Posterior cingulate gyrus (tissue), 11 donors: ENCODE measurements at places on chromosomes 7 and 10.

DNA sequence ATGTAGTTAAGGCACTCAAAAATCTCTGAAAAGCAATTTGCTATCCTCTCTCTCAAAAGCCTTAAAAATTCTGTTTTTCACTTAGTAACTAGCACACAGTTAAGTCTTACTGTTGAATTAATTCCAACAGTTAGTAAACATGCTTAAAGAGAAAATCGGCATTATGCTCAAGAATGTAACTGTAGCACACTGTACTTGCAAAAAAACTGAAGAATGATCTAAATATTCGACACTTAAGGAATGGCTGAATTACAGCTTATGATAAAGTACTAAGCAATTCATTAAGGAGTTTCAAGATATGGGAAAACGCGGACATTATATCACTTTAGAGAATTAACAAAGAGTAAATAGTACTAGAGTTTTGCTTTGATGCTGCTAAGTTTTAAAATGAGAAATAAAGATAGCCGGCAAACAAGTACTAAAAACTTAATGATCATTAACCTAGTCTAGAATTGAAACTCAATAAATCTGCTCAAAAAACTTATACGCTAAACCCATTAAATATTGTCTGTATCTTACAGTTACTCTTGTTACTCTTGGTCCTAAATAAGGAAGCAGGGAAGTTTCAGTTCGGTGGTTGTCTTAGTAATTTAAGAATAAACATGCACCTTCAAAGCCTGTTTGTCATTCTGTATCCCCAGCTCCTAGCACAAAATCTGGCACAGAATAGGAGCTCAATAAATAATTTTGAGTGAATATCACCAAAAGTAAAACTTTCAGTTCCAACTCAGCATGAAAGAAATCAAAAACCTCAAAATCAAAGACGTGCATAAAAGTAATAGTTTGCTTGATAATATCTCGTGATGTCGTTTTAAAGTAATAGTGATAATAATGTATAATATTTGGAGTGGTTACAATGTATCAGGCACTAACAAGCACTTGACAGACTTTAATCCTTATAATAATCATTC, 1.2 kb downstream of the TRDMT1 start:
- no peak for DNase-seq

GRCh38 chr7:4699841-4700240, 17.7 kb downstream of the FOXK1 start:
- no peak for DNase-seq

GRCh38 chr10:126458466-126458865, 70.2 kb upstream of the ADAM12 start:
- peak; percentile 14 for DNase-seq

- DNase-seq = no peak
These were observed 8.2 kb upstream of the MAGI2 start for GRCh38 chr7:79461660-79462059.

DNA sequence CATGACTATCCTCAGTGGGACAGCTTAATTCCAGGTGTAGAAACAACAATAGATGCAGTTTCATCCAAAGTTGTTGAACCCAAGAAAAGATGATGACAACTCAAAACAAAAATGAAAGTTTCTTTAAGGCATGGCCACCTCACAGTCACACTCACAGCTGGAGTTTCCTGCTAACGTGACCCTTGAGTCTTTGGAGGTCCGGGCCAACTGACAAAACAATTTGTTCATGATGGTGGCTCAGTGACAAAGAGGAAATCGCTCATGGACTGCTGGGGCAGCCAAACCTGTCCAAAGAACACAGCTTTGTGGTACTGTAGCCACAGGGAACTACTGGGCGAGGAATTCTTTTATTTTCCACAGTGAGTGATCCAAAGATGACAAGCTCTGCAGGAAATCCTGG, 96.0 kb upstream of the JCAD start:
- no peak for DNase-seq

GRCh38 chr7:2554661-2555111, 638 bp downstream of the BRAT1 start:
- no peak for DNase-seq

DNA sequence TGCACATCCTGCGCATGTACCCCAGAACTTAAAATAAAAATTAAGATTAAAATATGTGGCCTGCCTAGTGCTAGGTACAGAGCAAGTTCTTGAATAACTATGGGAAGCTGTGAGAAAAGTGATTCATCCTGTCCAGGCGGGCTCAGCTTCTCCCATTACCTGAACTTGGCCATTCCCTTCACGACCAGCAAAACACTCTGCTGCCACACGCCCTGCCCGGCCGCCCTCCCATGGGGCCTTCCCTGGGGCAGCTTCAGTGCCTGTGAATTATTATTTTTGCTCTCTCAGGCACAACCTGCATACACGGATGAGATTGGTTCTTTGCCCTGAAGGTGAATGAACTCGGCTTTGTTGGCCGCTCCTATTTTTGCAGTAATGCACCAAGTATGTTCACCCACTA, 209.2 kb upstream of the SHH start:
- peak; percentile 48 for DNase-seq

DNA sequence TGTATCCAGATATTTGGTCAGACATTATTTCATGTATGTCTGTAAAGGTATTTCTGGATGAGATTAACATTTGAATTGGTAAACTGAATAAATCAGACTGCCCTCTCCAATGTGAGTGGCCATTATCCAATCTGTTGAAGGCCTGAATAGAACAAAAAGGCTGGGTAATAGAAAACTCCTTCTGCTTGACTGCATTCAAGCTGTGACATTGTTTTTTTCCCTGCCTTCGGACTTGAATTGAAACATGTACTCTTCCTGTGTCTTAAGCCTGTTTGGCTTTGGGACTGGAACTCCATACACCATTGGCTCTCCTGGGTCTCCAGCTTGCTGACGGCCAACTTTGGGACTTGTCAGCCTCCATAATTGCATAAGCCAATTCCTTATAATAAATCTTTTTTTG, 36.0 kb upstream of the ARHGAP21 start:
- DNase-seq = no peak

GRCh38 chr7:158020706-158021095, 566.9 kb downstream of the PTPRN2 start:
- no peak for DNase-seq

DNA sequence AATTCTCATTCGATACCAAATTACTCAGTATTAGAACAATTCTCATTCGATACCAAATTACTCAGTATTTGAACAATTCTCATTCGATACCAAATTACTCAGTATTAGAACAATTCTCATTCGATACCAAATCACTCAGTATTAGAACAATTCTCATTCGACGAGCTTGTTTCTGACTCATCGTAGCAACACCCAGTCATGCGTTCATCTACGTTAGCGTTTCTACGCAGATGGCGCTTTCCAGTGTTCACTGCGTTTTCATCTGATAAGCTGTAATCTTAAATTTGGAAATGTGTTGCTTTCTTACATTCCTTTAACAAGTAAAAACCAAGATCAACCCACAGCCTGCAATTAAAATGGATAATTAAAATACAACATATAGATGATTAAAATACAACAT, 276.3 kb downstream of the ZMYND11 start:
- no peak for DNase-seq

- no peak for DNase-seq
These were observed 17.6 kb upstream of the BAZ1B start for GRCh38 chr7:73539709-73540108.

DNA sequence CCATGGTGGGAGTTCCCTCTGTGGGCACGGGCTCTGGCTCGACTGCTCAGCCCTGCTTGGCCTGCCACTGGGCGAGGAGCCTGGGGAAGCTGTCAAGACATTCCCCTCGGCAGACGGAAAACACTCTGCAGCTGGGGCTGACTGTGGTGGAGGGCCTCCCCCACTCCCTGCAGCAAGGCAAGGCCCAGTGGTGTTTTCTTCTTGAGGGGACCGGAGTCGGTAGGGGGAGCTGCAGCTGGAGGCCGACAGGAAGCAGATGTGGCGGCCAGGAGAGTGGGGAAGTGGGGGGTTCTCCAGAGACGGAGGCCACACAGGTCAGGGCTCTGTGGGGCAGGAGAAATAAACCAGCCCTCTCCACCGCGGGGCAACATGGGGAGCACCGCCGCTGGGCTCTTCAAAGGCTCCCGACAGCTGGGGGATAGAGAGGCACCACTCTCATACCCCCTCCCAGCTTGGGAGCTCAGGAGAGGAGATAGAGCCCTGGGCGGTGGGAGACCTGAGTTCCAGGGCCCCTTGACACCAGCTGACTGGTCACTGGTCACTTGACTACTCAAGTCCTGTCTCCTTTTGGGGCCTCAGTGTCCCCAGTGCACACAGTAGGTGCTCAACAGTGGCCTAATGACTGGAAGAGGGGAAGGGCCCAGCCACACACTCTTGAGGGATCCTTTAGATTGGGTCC, 43.4 kb downstream of the PPIF start:
- DNase-seq = peak; percentile 4

DNA sequence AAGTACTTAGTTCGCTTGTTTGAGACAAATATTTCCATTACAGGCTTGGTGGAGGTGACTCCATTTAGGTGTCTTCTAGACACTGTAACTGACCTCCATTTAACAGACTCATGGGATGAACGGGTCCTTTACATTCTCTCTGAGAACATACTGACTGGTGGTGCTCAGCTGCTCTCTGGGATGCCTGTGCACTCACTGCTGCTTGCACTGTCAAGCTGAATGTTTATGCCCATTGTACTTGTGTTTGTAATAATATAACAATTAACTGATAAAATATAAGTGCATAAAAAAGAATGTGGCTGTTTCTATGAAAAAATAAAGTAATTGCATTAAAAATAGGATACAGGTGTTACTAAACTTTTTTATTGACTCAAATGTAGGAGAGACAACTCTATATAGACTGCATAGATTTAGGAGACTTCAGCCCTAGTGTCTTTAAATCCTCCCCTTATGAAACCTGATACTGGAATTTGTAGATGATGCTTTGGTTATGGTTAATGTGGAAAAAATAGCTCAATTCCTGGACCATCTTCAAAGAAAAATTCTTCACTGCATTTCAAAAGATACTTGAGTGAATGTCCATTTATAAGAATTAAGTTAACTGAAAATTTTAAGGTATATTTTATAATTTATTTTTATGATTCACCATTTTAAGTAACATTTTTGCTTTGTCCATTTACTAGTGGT, 85.4 kb downstream of the CDK14 start:
- DNase-seq = no peak

- DNase-seq = no peak
These were observed 526.5 kb downstream of the PARD3 start for GRCh38 chr10:34288634-34289033.
